ENCODE measurements at places on chromosomes 3 and 15.

DNA sequence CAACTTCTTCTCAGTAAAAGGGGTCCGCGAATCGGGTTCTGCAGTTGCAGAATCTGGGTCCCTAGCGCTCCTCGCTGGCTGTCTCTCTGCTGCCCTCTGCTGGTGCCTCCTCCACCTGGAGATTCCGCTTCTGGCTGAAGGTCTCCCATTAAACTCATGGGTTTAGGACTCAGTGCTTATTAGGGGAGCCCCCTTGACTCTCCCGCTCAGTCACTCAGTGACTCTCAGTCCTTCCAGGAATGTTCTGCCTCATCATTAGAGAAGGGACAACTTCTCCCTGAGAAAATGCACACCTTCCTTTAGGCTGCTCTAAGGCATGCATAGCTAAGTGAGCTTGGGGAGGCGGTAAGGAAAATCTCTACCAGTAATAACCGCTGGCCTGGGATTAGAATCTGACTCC, 7.1 kb downstream of the CPN2 start:
- DNase-seq, result peak; percentile 76

DNA sequence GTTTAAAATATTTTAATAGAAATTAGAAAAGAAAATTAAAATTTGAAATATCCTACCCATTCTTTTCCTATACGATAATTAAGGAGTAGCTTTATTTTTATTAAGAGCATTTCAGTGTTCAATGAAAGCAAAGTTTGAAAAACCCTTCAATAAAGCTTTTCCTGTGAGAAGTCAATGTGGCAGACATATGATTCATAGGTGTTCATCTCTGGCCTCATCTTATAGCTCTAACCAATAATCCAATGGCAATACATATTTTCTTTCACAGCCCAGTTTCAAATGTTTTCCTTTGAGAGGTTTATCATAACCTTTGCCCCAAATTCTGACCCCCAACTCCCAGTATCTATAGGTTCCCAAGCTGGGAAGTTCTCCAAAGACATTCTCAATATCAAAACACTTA, 8.3 kb downstream of the KPNA1 start:
- no peak for DNase-seq

DNA sequence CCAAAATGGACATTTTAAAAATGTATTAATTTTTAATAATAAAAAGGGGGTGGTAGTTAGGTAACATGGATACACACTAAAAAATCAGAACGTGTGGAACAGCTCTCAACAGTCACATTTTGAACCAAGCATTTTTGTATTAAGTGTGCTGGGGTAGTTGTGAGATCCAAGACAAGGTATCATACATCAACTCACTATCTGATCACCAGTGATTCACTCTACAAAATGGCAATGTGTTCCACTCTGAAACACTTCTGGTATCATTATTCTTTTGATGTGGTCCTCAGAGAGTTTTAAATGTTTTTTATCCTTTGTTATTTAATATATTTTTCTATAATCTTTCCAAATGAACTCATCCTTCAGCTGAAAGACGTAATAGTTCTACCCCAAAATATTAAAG, 5.4 kb downstream of the HACL1 start:
- DNase-seq, result no peak

DNA sequence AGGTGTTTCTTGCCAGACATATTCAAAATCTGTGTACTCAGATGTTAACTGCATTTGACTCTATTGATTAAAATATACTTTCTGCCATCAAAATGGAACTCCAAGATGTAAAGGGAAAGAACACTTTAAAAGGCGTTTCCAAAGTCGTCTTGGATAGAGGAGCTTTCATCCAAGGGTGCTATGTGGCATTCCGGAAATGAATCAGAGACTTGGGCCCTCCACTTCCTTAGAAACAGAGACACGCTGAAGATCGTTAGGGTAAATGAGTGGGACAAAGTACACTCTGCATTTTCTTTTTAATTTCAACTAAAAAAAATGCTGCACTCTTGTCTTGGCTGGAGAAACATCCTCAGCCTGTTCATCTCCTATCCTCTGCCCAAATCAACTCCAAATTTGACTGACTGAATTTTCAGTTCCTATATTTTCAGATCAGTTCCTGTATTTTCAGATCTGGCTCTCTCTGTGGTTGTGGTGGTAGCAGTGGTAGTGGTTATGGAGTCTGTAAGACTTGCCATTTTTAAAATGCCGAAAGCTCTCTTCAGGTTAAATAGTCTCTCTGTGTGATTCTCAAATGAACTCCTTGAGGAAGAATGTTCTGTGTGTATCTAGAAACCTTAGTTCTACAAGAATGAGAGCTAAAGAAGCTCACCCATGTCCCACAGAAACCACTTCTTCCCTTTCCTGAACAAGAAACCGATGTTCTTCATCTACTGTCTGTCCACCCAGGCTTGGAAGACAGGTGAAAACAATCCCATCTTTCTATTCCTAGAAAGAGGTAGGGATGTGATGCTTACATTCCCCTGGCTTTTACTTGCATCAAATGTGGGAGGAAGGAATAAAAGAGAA, 156.8 kb upstream of the ICE2 start:
- DNase-seq, result no peak

DNA sequence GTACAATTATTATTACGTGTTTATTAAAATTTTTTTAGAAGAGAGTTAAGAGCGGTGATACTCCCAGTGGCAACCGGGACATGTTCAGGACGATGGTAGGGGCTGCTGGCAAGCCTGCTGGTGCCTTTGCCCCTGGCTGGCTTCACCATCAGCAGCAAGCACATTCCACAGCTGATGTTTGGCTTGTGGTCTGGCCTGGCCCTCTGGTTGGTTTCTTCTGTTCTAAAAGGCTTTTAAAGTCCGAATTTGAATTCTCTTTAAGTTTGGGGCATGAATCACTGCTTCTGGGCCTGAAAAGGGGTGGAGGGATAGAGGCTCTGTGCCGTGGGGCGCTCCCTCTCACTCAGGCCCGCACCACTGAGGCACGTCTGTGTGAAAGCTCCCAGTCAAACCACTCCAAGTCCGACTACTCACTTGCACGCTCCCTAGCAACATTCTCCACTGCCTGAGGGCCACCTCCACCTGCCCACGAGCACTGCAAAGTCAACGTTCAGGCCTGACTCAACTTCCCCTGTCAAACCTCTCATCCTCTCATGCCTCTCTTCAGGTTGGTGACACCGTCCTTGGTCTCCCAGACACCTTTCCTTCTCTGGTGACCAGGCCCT, 10.1 kb downstream of the ITGA11 start:
- DNase-seq, result no peak

DNA sequence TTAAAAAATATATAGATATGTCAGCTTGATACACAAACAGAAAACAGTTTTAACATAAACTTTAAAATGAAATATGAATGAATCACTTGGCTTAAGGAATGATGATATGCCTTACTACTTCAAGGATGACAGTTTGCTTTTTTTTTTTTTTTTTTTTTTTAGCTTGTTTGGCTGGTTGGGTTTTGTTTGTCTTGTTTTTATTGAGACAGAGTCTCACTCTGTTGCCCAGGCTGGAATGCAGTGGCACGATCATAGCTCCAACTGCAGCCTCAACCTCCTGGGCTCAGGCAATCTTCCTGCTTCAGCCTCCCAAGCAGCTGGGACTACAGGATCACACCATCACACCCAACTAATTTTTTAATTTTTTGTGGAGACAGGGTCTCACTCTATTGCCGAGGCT, 14.5 kb downstream of the LRRC2 start:
- DNase-seq, result no peak

DNA sequence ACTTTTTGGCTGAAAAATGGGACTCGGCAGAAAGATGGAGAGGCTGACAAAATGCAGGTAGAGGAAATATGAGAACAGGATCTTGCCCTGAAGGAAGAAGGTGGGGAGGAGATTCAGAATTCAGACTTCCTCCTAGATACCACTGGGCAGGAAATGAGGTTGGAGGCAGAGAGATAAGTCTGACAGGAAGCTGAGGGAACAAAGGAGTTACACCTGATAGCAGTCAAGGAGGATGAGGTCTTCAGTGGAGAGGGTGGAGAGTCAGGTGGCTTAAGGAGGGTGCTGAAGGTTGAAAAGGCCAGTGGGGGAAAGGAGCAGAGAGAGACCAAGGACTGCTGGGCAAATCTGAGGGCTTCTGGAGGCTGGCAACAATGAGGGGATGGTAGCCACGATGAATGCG, 56.8 kb downstream of the CCR4 start:
- no peak for DNase-seq

DNA sequence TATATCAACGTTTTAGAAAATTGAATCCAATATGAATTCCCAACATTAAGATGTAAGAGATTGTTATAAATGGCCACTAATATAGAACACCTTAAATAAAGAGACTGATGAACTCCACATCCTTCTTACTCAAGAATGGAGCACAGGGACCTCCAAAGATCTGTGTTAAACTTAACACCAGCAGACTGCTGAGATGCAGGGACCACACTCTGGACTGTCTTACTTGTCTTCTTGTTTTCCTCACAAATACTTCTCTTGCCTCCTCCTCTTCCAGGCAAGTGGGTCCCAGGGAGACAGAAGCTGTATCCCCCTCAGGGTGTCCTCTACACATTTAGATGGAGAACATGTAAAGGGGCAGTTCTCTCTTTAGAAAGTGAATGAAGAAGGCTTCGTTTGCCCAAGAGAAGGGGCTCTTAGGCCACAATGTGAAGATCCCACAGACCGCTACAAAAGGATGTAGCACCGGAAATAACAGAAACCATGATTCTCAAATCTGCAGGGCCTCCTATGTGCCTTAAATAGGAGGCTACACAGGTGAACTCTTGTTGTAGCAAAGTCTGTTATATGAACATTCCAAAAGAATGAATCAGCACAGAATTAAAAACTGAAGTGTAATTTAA, 52.2 kb downstream of the SATB1 start:
- no peak for DNase-seq

- no peak for DNase-seq
These were observed 67.6 kb upstream of the ETV5 start for GRCh38 chr3:186176373-186176990.
